Gastrocnemius medialis (tissue), 4 donors: ENCODE measurements at places on chromosomes 3 and 15. TPM values are rescaled to one million over a fixed set of nuclear protein-coding genes. Genes with fewer than 3 reads are reported as not detected.

The CGNL1 gene
- 0.15 TPM for total RNA-seq

The NCBP2 gene
- 26.9 TPM for total RNA-seq

The THAP10 gene
- 1.6 TPM for total RNA-seq

The PHLDB2 gene
- 4.9 TPM for total RNA-seq

The CCDC39 gene
- 1.2 TPM for total RNA-seq

DNA sequence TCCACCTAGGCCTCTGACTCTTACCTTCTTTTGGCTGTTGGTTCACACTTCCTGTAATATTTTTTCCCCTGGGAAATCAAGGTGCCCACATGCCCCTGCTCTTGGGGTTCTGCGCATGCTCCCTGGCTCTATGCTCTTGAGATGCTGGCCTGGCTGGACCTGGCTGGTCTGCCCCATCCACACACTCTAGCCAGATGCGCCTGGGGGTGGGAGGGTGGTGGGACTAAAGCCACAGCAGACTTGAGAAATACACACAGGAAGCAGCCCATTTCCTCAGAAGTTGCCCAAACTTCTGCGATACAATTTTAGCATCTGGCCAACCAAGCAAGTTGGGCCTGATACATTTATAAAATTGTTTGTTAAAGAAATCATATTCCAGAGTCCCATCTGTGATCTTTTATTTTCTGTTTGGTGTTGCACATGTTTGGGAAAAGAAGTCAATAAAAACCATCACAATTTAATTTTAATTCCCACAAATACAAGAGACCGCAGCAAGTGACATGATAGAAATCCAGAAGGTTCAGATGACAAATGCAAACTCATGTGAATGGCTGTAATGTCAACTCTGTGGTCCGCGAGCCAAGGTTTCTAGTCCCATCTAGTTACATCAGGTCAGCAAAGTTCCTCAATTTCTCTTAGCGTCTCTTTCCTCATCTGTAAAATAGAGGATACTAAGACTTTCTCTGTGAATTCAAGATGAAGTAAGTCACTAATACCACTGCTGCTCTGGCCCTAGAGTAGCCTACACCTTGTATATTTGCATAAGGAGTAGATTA lies 55.9 kb upstream of the MEF2A start:
- no peaks in the 10 kb centered on the region for H3K27me3 ChIP-seq
- H3K4me1 ChIP-seq: peaks cover 65% of the 10 kb centered on the region
- peak; percentile 53 for DNase-seq
- peak overlapping the region; percentile 91 for H3K27ac ChIP-seq
- H3K4me3 ChIP-seq: no peak overlapping the region
- H3K36me3 ChIP-seq: no peaks in the 10 kb centered on the region

DNA sequence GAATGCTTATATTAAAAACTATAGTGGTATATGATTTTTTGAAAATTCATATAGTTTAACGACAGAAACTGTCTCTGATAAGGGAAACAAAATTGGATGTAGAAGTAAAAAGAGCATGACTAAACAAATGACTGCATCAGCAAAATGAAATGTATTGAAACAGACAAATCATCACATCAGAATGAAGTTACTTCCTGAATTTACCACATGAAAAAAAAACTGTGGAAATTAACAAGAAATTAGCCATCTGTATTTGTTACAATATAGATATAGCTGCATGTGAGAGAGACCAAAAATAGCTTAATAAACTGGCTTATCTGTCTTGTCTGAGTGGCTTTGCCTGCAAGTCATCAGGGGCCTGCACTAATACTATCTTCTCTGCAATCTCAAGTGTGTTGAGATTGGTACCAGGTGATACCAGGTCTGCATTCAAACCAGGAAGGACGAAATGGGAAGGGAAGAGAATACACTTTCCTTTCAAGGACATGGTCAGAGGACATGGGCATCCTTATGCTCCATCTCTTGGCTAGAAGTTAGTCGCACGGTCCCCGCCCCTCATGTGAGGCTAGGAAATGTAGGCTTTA lies 388.7 kb downstream of the GRM7 start:
- no peak overlapping the region for H3K27ac ChIP-seq
- no peak for DNase-seq
- no peaks in the 10 kb centered on the region for H3K27me3 ChIP-seq
- H3K4me3 ChIP-seq: no peak overlapping the region

DNA sequence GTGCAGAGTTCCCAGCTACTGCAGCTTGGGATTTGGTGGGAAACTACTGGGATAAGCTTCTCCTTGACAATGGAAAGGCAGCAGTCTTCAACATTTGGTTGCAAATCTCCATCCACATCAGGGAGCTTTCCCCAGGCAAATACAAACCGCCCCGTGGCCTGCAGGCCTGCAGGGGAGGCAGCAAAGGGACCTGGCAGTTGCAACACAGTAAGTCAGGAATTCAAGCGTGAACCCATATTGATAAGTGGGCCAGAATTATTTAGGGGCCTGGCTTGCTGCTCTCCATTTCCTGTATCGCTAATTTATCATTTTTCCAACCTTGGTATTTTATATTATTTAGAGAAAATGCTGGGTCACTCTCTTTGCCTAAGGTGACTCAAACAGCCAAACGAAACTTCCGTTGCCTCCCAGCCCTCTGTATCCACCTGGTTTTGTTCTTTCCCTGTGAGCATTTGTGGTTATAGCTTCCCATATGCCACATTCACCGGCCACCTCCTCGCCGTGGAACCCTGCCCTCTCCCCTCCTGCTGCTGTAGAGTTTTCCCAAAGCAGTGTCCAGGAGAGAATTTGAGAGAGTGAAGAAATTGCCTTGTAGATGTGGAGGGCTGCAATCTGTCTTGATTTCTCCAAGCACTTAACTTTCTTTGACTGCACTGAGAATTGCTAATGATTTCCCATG lies 34.8 kb downstream of the B3GALNT1 start:
- no peak overlapping the region for H3K27ac ChIP-seq
- no peak overlapping the region for H3K4me3 ChIP-seq
- H3K27me3 ChIP-seq: no peaks in the 10 kb centered on the region
- no peak for DNase-seq
- H3K4me1 ChIP-seq: no peaks in the 10 kb centered on the region

GRCh38 chr15:26894181-26894580 lies 27.3 kb downstream of the GABRA5 start:
- no peak overlapping the region for H3K27ac ChIP-seq
- no peaks in the 10 kb centered on the region for H3K4me1 ChIP-seq
- peaks cover 10% of the 10 kb centered on the region for H3K27me3 ChIP-seq

- no peak overlapping the region for H3K27ac ChIP-seq
- no peak overlapping the region for H3K4me3 ChIP-seq
- peaks cover 11% of the 10 kb centered on the region for H3K27me3 ChIP-seq
- DNase-seq: no peak
- no peaks in the 10 kb centered on the region for H3K36me3 ChIP-seq
Measured at GRCh38 chr15:50183112-50183794, 1.3 kb downstream of the SLC27A2 start.

GRCh38 chr3:72152551-72153476 lies 367.9 kb upstream of the PROK2 start:
- peak; percentile 61 for DNase-seq
- no peaks in the 10 kb centered on the region for H3K27me3 ChIP-seq
- H3K36me3 ChIP-seq: no peaks in the 10 kb centered on the region

DNA sequence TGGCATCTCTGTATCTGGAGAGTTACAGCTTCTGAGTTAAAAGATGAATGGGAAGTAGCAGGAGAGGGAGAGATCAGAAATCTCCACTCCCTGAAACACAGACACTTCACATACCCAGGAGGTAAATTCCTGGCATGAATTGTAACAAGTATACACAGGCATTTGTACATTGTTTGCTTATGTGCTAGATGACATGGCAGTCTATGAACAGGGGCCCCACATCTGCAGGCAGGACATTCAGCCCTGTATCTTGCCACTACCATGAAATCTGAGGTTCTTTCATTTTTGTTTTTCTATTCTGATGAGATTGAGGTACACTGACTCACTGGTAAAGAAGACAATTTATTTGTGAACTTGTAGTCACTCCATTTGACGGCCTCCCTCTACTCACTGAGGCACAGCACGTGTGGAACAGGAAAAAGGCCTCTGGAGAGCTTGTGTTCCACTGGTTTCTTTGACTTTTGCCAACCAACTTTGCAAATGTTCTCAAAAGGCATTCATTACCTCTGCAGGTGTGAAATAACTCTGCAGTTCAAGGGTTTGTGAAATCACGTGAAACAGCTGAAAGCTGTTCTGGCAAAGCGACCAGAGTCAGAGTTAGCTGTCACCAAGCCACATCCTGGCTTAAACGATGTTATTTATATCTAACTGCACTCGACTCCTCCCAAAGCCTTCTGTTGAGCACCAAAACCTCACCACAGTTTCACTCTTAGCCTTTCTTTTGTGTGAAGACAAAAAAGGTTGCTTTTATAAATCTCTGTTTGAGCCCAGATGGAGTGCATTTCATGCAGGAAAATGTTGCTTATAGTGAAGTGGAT lies 401.3 kb upstream of the CFAP20DC start:
- H3K27ac ChIP-seq: no peak overlapping the region
- no peak for DNase-seq
- H3K4me1 ChIP-seq: no peaks in the 10 kb centered on the region

- H3K27me3 ChIP-seq: peaks cover 6% of the 10 kb centered on the region
- DNase-seq: no peak
- no peaks in the 10 kb centered on the region for H3K4me1 ChIP-seq
- H3K4me3 ChIP-seq: no peak overlapping the region
Measured at GRCh38 chr3:179454887-179455286, 3.6 kb upstream of the GNB4 start.

- no peak for DNase-seq
- H3K36me3 ChIP-seq: no peaks in the 10 kb centered on the region
- H3K4me3 ChIP-seq: no peak overlapping the region
- no peak overlapping the region for H3K27ac ChIP-seq
Measured at GRCh38 chr3:85710490-85710889, 751.7 kb downstream of the CADM2 start.

- H3K4me1 ChIP-seq: peaks cover 21% of the 10 kb centered on the region
- DNase-seq: no peak
- H3K27ac ChIP-seq: no peak overlapping the region
- H3K36me3 ChIP-seq: no peaks in the 10 kb centered on the region
- no peaks in the 10 kb centered on the region for H3K27me3 ChIP-seq
Measured at GRCh38 chr15:58698887-58699641, 50.4 kb downstream of the ADAM10 start.

DNA sequence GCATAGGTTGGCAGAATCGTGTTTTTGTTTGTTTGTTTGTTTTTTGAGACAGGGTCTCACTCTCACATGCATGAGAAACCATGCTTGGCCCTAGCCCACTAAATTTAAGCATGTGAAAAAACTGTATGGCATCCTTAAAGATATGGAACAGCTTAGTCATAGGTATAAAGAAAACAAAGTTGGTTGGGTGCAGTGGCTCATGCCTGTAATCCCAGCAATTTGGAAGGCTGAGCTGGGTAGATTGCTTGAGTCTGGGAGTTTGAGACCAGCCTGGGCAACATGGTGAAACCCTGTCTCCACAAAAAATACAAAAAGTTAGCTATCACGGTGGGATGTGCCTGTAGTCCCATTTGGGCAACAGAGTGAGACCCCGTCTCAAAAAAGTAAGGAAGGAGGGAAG lies 25.2 kb downstream of the EXD1 start:
- no peak for DNase-seq
- H3K36me3 ChIP-seq: no peaks in the 10 kb centered on the region
- no peaks in the 10 kb centered on the region for H3K4me1 ChIP-seq
- no peaks in the 10 kb centered on the region for H3K27me3 ChIP-seq

DNA sequence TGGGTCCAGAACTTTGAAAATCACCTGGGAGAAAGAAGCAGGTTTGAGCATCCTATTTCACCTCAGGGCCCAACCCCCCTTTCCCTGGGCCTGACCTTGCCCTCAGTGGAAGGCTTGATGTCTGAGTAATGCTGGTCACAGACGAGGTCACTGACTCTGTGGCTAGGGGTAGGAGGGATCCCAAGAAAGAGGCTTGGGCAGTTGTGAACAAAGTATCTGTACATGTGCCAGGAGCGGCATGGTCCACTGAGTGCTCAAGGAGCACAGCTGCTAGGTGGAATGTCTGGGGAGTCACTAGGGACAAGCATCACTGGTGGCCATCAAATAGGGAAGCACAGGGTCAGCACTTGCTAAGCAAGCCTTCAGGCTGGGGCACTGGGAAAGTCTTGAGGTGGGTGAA lies 7.3 kb downstream of the CCDC71 start:
- H3K27ac ChIP-seq: no peak overlapping the region
- no peak overlapping the region for H3K4me3 ChIP-seq
- H3K36me3 ChIP-seq: peaks cover 5% of the 10 kb centered on the region
- H3K4me1 ChIP-seq: peaks cover 6% of the 10 kb centered on the region
- H3K27me3 ChIP-seq: no peaks in the 10 kb centered on the region
- no peak for DNase-seq
